ENCODE measurements at places on chromosomes 16 and 17.
A peak's percentile ranks its signal among the peaks of the same experiment; 100 is the strongest.

DNA sequence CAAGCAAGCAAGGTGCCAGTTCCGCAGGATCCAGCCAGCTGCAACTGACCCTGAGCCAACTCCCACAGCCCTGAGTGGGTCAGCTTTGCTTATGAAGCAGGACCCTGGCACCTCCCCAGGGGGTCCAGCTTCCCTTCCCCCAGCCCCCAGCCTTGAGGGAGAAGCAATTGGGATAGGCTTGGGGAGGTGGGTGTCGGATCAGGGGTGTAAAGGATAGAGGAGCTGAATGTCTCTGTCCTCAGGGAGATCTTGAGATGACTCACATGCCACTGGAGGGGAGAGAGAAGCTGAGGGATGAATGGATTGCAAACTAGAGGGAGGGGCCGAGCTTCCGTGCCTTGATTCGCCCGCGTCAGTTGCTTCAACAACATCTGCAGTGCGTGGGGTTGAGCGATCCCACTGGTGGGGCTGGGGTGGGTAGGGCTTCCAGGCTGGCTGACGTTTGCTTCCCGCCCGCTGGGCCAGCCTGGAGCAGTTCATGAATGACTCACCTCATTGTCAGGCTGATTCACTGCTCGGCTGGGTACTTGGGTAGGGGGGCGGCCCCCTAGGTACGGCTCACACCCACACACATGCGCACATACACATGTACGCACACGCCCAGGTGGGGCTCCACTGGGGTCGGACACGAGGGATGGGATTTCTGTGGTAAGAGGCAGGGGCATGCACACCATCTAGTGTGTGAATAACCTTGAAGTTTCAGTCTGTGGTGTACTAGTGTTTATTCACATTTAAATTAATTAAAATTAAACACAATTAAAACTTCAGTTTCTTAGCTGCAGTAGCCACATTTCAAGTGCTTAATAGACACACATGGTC lies 3.6 kb upstream of the HROB start:
- DNase-seq = peak; percentile 100

- no peak for DNase-seq
These were observed 3.3 kb downstream of the KRT14 start for GRCh38 chr17:41583137-41584127.

DNA sequence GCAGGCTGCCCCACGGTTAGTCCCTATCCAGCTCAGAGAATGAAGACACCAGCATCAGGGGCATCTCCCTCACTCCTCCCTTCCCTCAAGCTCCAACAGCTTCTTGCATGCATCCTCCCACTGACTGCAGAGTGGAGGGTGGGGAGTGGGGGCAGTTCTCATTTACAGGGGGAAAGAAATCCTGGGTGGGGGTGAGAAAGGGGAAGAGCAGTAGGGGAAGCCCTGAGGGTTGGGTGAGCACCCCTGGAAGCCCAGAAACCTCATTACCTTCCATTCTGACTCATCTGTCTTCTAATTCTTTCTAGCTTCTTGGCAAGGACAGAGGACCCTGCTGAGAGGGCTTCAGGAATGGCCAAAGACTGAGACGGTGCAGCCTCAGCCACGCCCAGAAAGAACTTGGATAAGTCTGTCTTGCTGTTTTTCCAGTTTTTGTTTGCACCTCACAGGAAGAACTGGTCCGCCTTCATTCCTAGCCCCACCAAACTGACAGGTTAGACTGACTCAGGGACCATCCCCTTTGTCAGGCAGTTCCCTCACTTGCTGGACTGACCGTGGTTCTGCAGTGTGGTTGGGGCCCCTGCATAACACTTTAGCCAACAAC lies 52.5 kb upstream of the WSB1 start:
- DNase-seq = peak; percentile 30

- DNase-seq = no peak
These were observed 35.6 kb downstream of the ELAC2 start for GRCh38 chr17:12982224-12982623.

DNA sequence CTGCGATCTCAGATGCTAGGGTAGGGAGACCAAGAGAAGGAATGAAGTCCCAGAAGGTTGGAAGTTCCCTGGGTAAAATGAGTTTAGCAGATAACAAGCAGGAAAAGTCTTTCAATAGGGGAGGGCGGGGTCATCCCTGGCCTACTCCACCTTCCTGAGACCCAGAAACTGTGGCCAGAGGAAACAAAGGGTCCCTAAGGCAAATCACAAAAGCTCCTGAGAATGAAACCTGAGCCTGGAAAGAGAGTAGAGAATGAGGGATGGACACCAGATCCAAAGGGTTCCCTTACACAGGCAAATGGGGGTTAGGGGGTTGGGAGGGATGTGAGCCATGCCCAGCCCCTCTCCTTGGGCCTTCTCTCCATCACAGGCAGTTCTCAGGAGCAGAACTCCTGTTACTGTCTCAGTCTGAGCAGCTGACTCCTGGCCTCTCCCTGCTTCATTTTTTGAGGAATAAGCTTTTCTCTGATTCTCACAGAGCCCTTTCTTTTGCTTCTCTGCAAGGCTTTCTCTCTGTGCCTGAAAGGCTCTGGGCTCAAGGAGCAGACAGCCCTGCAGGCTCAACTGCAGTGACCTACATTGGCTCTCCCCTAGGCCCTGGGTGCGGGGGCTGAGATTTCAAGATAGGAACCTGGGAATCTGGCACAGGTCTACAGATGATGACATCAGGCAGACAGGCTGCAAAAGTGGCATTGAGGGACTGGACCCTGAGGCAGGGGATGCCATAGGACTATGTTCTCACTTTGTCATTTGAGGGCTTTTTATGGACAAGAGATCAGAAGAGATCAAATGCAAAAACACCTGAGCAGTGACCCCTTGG lies 9.8 kb upstream of the NR1D1 start:
- DNase-seq = no peak

- DNase-seq = no peak
These were observed 22.9 kb downstream of the CDIP1 start for GRCh38 chr16:4515611-4516233.

- peak; percentile 73 for DNase-seq
These were observed 5.6 kb downstream of the SF3B3 start for GRCh38 chr16:70529051-70529777.

DNA sequence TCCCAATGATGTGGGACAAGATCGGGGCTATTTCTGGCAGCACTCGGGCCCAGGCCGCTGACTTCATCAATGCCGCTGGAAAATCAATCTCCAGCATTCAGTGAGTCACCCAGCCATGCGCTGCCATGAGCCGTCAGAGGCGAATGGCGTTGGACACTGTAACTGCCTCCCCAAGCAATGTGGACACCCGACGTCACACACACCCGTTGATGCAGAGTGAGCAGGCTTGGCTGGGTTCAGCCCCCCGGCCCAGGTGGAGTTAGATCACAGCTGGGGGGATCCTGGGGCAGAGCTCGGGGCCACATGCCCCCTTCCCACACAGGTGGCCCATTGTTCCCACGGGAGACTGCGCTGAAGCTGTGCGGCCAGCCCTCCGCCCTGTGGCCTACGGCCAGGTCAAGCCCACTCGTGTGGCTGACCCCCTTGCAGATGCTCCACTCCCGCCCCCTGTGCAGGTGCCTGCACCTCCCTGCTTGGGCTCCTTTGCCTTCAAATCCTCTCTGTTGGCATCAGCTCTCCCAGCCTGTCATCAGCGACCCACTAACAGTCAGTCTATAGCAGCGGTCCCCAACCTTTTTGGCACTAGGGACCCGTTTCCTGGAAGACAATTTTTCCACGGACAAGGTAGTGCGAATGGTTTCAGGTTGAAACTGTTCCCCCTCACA lies 89.9 kb downstream of the TBC1D16 start:
- no peak for DNase-seq

GRCh38 chr16:8376430-8376829 lies 213.9 kb downstream of the TMEM114 start:
- DNase-seq = peak; percentile 1

GRCh38 chr17:62975206-62975605 lies 9.2 kb downstream of the TANC2 start:
- DNase-seq = peak; percentile 79

DNA sequence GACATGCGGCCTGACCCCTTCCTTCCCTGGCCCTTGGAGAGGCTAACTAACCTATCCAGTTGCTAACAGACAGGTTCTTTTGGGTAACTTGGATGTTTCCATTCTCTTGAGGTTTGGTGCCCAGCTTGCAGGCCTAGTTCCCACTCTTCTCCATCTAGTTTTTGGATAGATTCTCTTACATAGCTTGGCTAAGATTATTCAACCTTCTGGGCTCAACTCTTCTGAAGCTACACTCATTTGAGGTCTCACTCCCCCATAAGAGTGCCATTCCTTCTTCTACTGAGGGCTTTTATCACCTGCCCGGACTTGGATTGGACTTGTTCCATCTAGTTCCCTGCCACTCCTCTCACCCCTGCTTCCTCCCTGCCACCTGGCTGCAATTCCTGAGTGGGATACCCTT lies 44.1 kb upstream of the MARCHF10 start:
- DNase-seq = no peak

GRCh38 chr17:62616993-62617893 lies 10.2 kb upstream of the MRC2 start:
- DNase-seq = no peak

- peak; percentile 46 for DNase-seq
These were observed 51.2 kb downstream of the COPRS start for GRCh38 chr17:31807846-31808245.

- DNase-seq = peak; percentile 21
These were observed 53.4 kb downstream of the NF1 start for GRCh38 chr17:31148205-31148604.

DNA sequence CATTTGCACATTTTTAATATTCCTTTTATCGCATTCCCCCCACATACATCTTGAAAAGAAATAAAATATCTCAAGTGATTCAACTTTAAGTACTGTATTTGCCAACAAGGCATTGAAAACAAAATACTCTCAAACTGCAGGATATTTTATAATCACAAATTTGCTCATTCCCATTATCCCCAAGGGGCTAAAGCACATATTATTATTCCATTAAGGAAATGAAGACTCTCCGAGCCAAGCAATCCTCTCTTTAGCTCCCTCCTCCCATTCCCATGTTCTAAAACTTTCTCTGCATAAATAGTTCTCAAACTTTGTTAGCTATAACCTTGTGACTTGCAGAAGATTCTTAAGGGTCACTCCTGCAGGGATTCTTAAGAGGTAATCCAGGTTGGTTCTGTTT lies 436.8 kb downstream of the KCNJ2 start:
- no peak for DNase-seq

DNA sequence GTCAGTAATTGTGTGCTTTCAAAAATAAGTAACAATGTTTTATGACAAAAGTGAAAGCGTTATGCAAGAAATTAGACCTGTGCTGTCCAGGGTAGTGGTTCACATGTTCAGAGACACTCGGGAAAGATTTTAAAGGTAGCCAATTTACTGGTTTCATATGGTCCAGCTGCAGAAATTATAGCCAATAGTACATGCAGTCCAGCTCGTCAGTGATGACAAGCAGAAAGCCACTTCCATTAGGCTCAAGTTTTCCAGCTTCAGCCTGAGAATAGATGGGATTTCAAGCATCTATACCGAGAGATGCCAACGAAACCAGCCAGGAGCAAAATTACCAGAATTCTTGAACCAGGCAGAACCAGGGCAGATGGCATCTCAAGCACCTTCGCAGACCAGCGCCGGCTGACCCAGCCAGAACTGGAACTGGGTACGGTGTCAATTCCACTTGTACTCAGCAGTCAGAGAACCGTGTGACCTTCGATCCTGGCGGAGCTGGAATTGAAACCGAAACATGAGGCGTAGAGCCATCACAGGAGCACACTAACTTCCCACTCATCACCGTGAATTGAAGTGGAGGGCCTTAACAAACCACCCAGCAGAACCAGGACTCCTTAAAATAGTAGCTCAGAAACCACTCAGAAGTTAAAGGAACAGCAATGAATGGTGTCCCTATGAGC lies 207.9 kb upstream of the HSBP1 start:
- DNase-seq = no peak

DNA sequence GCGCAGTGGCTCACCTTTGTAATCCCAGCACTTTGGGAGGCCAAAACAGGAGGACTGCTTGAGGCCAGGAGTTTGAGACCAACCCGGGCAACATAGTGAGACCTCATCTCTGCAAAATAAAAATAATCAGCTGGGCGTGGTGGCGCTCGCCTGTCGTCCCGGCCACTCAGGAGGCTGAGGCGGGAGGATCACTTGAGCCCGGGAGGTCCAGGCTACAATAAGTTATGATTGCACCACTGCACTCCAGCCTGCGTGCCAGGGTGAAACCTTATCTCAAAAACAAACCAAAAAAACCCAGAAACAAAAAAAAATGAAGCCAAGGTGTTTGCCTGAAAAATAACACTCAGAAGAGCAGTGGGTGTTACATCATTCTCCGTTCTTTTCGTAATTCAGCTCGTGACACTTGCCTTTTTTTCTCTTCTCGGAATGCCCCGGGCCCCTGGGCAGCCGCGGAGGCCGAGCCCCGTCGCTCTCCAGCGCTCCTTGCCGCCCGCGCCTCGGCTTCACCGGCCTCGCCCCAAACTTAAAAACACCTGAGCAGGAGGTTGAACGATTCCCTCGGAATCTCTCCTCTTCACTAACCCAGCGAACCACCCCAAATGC lies 17.0 kb downstream of the PRCD start:
- no peak for DNase-seq

DNA sequence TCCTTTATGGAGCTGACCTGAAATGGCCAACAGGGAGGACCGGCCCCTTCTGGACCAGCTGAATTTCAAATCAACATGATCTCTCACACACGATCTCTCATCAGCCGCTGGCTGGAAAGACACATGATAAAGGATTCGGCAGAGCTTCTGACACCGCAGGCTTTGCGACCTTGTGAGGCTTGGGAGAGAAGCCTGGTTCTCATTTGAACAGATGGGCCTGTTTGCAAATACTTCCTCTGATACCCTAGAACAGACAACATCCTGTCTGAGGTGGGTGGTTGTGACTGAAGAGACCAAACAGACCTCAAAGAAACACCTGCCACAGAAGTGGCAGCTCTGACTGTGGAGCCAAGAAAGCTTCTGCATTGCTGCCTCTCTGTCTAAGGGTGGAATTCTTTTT lies 77.9 kb upstream of the SDK2 start:
- no peak for DNase-seq

DNA sequence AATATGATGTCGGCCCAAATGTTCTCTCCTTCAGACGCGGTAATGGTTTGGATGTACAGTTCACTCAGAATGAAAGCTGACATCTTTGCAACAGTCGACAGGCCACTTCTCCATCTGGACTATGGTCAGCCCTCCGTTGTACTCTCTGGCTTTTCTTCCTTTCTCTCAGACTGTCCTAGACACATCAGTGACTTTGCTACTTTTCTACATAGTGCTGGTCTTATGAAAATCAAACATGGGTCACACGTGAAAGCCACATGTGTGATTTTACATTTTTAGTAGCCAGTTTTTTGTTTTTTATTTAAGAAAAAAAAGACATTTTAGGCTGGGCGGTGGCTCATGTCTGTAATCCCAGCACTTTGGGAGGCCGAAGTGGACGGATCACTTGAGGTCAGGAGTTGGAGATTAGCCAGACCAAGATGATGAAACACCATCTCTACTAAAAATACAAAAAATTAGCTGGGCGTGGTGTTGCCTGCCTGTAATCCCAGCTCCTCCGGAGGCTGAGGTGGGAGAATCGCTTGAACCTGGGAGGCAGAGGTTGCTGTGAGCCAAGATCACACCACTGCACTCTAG lies 644.1 kb downstream of the KCNJ2 start:
- peak; percentile 27 for DNase-seq
